PC-3 (cell line): ENCODE measurements at places on chromosomes 5 and 9. TPM values are rescaled to one million over a fixed set of nuclear protein-coding genes. Genes with fewer than 3 reads are reported as not detected.

Gene RUSC2
- 10.7 and 13.3 TPM in 2 replicates for total RNA-seq

DNA sequence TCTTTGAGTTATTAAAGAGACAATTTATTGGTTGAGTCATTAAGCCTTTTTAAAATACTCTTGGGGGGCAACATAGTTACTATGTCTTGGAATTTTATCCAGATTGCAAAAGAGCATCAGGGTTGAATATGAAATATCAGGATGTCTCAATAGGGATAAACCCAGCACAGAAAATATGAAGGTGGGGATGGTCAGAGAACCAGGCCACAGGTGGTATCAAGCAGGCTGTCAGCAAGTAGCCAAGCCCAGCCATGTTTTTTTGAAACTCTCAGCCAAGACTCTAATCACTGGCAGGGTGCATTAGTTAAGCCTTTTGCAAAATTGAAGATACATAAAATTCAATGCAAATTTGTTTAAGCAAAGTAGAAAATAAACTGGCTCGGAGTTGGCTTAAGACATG is 468.9 kb downstream of the DTWD2 start:
- H3K27me3 ChIP-seq = no peaks in the 10 kb centered on the region
- DNase-seq = no peak
- H3K4me1 ChIP-seq = no peaks in the 10 kb centered on the region
- H3K27ac ChIP-seq = no peak overlapping the region
- no peak overlapping the region for H3K4me3 ChIP-seq
- no peaks in the 10 kb centered on the region for H3K36me3 ChIP-seq

DNA sequence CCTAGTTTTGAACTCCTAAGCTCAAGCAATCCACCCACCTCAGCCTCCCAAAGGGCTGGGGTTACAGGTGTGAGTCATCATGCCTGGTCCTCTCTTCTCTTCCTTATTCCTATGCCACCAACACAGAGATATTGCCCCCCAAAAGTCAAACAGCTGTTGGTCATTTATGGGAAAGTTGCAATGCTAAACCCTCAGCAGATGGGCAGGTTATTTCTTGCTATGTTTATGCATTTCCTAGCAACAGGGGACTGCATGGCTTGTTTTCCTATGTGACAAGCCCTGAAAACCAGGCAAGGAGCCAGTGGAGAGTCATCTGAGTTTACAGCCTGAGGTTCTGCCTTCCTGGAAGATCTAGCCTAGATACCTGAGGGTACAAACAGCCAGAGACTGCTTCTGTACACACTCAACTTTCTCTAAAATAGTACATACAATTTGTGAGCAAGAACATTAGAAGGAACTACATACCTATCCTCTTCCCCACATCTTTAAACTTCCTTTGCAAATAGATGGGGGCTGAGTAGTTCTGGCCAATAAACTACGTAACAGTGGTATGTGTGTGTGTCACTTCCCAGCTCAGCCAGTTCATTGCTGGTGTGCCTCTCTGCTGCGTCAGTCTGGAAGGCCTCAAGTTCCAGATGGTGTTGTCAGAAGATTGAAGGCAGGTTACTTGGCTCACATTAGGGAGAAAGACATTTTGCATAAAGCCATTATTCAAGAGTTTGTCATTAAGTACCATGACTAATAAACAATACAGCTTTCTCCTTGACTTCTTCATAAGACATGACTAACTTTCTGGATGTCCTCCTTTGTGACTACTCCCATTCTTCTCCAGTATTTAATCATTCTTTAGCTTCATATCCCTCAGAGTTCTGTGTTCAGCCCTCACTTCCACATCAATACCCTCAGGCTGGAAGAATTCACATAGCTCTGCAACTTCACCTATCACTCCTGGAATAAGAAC is 65.3 kb downstream of the CSNK1A1 start:
- peak; percentile 100 for DNase-seq
- no peaks in the 10 kb centered on the region for H3K36me3 ChIP-seq
- H3K4me1 ChIP-seq = peaks cover 87% of the 10 kb centered on the region
- H3K4me3 ChIP-seq = peak overlapping the region; percentile 10; the same call in 1 of the 2 replicates
- H3K27ac ChIP-seq = peak overlapping the region; percentile 94

Gene KIF27
- total RNA-seq = 2.2 and 3.2 TPM in 2 replicates

GRCh38 chr9:27848315-27848714 is 275.0 kb upstream of the C9orf72 start:
- no peak for DNase-seq
- no peaks in the 10 kb centered on the region for H3K36me3 ChIP-seq
- no peaks in the 10 kb centered on the region for H3K4me1 ChIP-seq
- H3K4me3 ChIP-seq = no peak overlapping the region
- H3K27ac ChIP-seq = no peak overlapping the region

GRCh38 chr5:10513501-10514442 is 50.1 kb upstream of the ANKRD33B start:
- H3K27me3 ChIP-seq = no peaks in the 10 kb centered on the region
- H3K4me3 ChIP-seq = no peak overlapping the region
- no peaks in the 10 kb centered on the region for H3K4me1 ChIP-seq
- no peaks in the 10 kb centered on the region for H3K36me3 ChIP-seq
- no peak overlapping the region for H3K27ac ChIP-seq
- peak; percentile 31 for DNase-seq

DNA sequence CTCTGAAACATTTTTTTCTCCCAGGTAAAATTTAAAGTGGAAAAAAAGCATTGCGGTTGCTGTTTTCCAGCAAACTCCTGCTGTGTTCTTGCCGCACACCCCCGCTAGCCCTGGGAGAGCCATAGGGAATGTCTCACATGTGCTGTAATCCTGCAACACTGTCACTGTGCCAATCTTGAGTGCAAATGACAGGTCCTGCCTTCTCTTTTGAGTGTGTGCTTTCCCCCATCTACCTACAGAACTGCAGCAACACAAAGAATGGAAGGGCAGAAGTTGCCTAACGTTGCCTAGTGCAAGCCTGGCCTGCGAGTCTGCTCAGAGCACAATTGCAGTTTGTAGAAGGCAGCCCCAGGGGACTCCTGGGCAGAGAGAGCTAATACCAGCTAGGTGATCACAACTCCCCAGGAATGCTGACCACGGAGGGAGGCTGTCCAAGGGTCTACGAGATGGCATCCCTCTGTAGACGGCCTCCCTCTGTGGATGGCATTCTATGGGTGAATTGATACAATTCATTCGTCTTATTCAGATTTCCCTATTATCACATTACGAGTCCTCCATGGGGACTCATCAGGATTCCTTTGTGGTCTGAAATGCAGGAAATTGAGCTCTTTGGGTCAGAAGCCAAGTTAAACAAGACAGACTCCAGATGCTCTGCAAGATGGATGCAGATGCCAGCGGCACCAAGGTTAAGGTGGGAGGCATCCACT is 172.6 kb upstream of the S1PR3 start:
- no peak overlapping the region for H3K4me3 ChIP-seq
- no peaks in the 10 kb centered on the region for H3K36me3 ChIP-seq
- peak; percentile 37 for DNase-seq
- H3K27ac ChIP-seq = no peak overlapping the region
- H3K27me3 ChIP-seq = no peaks in the 10 kb centered on the region

- H3K27ac ChIP-seq = no peak overlapping the region
- no peaks in the 10 kb centered on the region for H3K36me3 ChIP-seq
Observed at GRCh38 chr9:134435550-134436378, 109.5 kb downstream of the RXRA start.

DNA sequence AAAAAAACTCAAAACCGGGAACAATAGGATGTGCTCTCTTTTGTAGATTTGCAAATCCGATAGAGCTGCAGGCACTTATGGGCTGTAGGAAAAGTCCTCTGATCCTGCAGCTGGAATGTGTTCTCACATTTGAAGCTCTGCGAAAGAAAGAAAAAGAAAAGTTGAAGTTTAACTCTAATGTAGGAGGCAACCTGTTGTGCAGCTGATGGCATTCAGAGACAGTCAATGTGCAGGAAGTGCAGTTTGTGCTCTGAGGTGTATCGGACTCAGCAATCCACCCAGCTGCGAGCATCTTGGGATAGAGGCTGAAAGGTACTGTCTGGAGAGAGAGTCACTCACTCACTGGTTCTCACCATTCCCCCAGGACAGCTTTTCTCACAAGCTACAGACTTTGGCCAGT is 339.2 kb downstream of the AGTPBP1 start:
- no peak overlapping the region for H3K27ac ChIP-seq
- H3K4me1 ChIP-seq = peaks cover 5% of the 10 kb centered on the region; the same call in 1 of the 2 replicates
- DNase-seq = no peak
- no peaks in the 10 kb centered on the region for H3K27me3 ChIP-seq

- H3K27me3 ChIP-seq = no peaks in the 10 kb centered on the region
- H3K4me1 ChIP-seq = no peaks in the 10 kb centered on the region
- DNase-seq = no peak
- no peak overlapping the region for H3K27ac ChIP-seq
- H3K4me3 ChIP-seq = no peak overlapping the region
Observed at GRCh38 chr5:58048185-58048925, 411.5 kb downstream of the PLK2 start.

- H3K4me1 ChIP-seq = peaks cover 53% of the 10 kb centered on the region
- DNase-seq = peak; percentile 85
- H3K27me3 ChIP-seq = no peaks in the 10 kb centered on the region
Observed at GRCh38 chr5:67209141-67209771, 12.7 kb upstream of the CD180 start.

DNA sequence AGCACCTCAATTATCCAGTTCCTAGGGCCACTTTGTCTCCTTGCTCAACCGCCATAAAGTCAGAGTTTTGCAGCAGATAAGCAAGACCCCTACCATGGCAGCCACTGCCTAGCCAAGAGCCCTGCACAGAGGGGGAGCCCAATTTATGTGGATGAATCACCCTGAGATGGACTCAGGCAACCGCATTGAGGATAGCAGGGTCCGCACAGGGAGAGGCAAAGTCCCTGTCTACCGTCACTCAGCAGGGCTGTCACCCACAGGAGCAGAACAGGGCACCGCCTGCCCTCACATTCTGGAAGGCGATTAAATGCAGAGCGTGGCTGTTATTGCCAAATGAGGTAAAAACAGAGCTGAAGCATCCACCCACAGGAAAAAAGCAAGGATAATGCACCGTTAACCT is 1.7 kb downstream of the FBP2 start:
- no peak for DNase-seq
- H3K36me3 ChIP-seq = no peaks in the 10 kb centered on the region
- H3K27me3 ChIP-seq = no peaks in the 10 kb centered on the region
- no peak overlapping the region for H3K4me3 ChIP-seq

- H3K27me3 ChIP-seq = no peaks in the 10 kb centered on the region
- DNase-seq = no peak
- no peak overlapping the region for H3K4me3 ChIP-seq
- H3K36me3 ChIP-seq = no peaks in the 10 kb centered on the region
Observed at GRCh38 chr5:8807636-8808035, 738.2 kb downstream of the SEMA5A start.

DNA sequence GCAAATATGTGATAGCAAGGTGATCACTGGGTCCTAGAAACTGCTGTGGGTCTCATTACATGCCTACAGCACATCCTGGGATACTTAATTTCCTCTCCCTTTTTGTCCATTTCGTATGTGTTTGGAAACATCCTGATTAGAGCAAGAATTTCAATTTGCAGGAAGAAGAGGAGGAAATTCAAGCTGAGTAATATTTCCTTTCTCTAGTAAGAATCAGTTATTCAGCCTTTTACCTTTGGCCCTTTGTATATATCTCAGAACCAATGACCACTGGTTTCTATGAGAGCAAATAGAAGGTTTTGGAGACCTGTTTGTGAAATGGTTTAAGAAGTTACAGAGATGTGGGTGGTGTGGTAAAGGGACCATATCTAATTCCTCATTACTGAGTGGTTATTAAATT is 171.6 kb downstream of the RMI1 start:
- H3K27me3 ChIP-seq = peaks cover 11% of the 10 kb centered on the region
- no peaks in the 10 kb centered on the region for H3K4me1 ChIP-seq
- H3K36me3 ChIP-seq = no peaks in the 10 kb centered on the region

DNA sequence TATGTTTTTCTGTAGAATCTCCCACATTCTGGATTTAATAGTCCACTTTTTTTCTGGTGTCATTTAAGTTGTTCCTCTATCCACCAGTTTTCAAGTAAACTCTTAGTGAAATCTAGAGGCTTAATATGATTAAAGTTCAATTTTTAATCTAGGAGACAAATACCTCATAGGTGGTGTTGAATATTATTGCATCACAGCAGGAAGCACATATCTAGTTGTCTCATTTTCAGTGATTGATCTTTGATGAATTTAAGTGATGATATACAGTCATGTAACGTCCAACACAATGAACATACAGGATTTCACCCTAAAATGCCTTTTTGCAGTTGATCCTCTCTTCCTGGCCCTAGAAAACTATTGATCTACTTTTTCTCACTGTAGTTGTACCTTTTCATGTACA is 152.3 kb downstream of the NIPBL start:
- peaks cover 32% of the 10 kb centered on the region for H3K36me3 ChIP-seq
- H3K27ac ChIP-seq = no peak overlapping the region
